ENCODE measurements at places on chromosomes 6 and 20. TPM values are rescaled to one million over a fixed set of nuclear protein-coding genes. Genes with fewer than 3 reads are reported as not detected.

LY6G6D gene
- not detected for total RNA-seq

PACRG gene
- total RNA-seq, result 0.20 TPM

RAB44 gene
- total RNA-seq, result 0.03 TPM

LTB gene
- not detected for total RNA-seq

SLC22A16 gene
- total RNA-seq, result not detected

HTR1B gene
- total RNA-seq, result 0.17 TPM

REV3L gene
- 51.5 TPM for total RNA-seq

TTK gene
- total RNA-seq, result 2.5 TPM

ARFGEF2 gene
- total RNA-seq, result 53.2 TPM

ABHD16B gene
- total RNA-seq, result not detected

PI16 gene
- total RNA-seq, result 1.8 TPM

SPDEF gene
- not detected for total RNA-seq

TMEM200A gene
- total RNA-seq, result 134 TPM

CDSN gene
- total RNA-seq, result not detected

HLA-DMB gene
- 0.07 TPM for total RNA-seq

EYA4 gene
- 0.65 TPM for total RNA-seq

HLA-DQB2 gene
- not detected for total RNA-seq

TNNC2 gene
- 0.39 TPM for total RNA-seq

UBE2V1 gene
- total RNA-seq, result 43.2 TPM

HS3ST5 gene
- total RNA-seq, result not detected

CRISP3 gene
- not detected for total RNA-seq

TPX2 gene
- total RNA-seq, result 10.6 TPM

USP49 gene
- total RNA-seq, result 2.8 TPM

PNPLA1 gene
- total RNA-seq, result 0.03 TPM

MDFI gene
- total RNA-seq, result 0.33 TPM

UNC5CL gene
- 0.07 TPM for total RNA-seq

SYCP2L gene
- total RNA-seq, result not detected

KCNS1 gene
- 1.4 TPM for total RNA-seq

SMIM28 gene
- not detected for total RNA-seq

RNF146 gene
- total RNA-seq, result 46.1 TPM

GDAP1L1 gene
- total RNA-seq, result not detected

DSP gene
- 11.4 TPM for total RNA-seq

FGD2 gene
- total RNA-seq, result not detected

SCRT2 gene
- total RNA-seq, result not detected

NNAT gene
- not detected for total RNA-seq

RSPO3 gene
- total RNA-seq, result 8.0 TPM

CD83 gene
- 1.6 TPM for total RNA-seq

CAP2 gene
- total RNA-seq, result 17.9 TPM

NFATC2 gene
- 0.30 TPM for total RNA-seq

WFDC10B gene
- not detected for total RNA-seq

EIF2S2 gene
- 94.5 TPM for total RNA-seq

TUBB2B gene
- total RNA-seq, result 3.9 TPM

ME1 gene
- total RNA-seq, result 32.6 TPM

ARMH2 gene
- not detected for total RNA-seq

SLC32A1 gene
- total RNA-seq, result not detected

NRSN1 gene
- not detected for total RNA-seq

SLC4A11 gene
- 1.2 TPM for total RNA-seq

PRDM13 gene
- total RNA-seq, result not detected

GGTLC1 gene
- total RNA-seq, result not detected
